ENCODE measurements at places on chromosomes 3 and 15. TPM values are rescaled to one million over a fixed set of nuclear protein-coding genes. Genes with fewer than 3 reads are reported as not detected.

Gene ANKRD34C
- polyA plus RNA-seq: not detected

Gene PPARG
- polyA plus RNA-seq: 2.8 TPM

Gene SNX22
- polyA plus RNA-seq: 1.1 TPM

Gene KLF13
- 37.0 TPM for polyA plus RNA-seq

Gene MASP1
- polyA plus RNA-seq: 9.6 TPM

Gene ISLR2
- 7.3 TPM for polyA plus RNA-seq

Gene LRRC2
- polyA plus RNA-seq: 5.2 TPM

Gene FSTL1
- polyA plus RNA-seq: 571 TPM

Gene TMIE
- polyA plus RNA-seq: 1.2 TPM

DNA sequence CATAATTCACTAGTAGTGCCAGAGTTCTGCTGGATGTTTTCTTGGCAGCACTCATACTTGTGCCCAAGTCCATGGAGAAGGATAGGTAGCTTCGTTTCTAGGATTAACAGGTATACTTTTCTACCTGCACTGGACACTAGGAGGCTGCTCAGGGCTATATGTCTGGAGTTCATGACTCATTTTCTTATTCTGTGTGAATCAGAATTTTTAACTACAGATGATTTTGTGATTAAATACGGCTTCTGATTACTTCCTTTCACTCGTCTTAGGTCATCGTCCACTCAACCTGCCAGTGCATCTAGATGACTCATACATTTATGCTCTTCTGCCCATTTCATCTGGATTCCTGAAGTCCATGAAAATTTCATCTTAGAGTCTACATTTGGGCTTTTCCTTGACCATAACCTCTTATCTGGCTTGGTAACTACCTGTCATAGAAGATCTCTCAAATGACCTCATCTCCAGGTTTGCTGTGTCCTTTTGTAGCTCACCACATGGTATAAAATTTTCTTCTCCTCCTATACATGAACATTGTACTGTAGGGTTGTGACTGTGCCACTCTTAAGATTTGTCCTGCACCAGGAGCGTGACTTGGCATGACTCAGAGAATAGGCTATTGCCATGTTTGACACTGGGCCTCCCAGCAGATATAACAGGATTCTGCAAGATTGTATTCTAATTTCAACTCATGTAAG is 66.7 kb upstream of the GCSAM start:
- no peak for DNase-seq

GRCh38 chr15:87522997-87523396 is 733.5 kb downstream of the NTRK3 start:
- no peak for DNase-seq

DNA sequence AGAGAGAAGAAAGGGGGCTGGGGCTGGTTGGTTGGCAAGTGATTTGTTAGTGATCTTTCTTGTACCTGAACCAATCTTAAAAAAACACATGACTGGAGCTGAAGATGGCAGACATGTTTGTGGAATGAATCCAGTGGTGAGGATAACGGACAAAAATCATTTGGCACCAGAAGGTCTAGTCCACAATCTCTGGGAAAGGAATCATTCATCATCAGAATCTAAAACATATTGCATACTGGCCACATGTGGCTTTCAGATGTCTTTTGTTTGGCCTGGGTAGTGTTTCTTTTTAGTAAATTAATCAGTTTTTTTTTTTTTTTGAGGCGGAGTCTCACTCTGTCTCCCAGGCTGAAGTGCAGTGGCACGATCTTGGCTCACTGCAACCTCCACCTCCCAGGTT is 5.0 kb downstream of the NEK11 start:
- DNase-seq: no peak

- DNase-seq: no peak
These were observed 2.6 kb upstream of the NSMCE3 start for GRCh38 chr15:29272219-29272618.

GRCh38 chr15:31465083-31465955 is 138.7 kb downstream of the KLF13 start:
- DNase-seq: no peak

- no peak for DNase-seq
These were observed 125.9 kb downstream of the SST start for GRCh38 chr3:187544326-187544725.

GRCh38 chr15:79130535-79131130 is 40.1 kb upstream of the RASGRF1 start:
- DNase-seq: no peak

GRCh38 chr3:188165596-188165995 is 11.6 kb downstream of the LPP start:
- no peak for DNase-seq

- DNase-seq: no peak
These were observed 11.2 kb downstream of the DLL4 start for GRCh38 chr15:40940296-40940801.

GRCh38 chr3:101069901-101070798 is 76.9 kb upstream of the ABI3BP start:
- no peak for DNase-seq

GRCh38 chr3:11810276-11810675 is 36.4 kb downstream of the TAMM41 start:
- no peak for DNase-seq

DNA sequence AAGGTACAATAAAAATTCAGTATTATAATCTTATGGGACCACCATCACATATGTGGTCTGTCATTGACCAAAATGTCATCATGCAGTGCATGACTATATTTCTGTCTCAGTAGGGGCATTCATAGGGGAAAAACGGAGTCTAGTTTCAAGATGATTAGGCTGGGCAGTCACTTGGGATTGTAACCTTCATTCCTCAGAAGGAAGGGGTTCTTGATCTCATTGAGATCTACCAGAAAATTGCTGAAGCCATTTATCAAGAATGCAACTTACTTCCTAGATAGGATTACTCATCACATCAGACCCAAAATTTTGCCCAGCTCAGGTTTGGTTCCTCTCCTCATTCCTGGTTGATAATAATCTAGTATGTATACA is 37.3 kb downstream of the BTD start:
- no peak for DNase-seq

DNA sequence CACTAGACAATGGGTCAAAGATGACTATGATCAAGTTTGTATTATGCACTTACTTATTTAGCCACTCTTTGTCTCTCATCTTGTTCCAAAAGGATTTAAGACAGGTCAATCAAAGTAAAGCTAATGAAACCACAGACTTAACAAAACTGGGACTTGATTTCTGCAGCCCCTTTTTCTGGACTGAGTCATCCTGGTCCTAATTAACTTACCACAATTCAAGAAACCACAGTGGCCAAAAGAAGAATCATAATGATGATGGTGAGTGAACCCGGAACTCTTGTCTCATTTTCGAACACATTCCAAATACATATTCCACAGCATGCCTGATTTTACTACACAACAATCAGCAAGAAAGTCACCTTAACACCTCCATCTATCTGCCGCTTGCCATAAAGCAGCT is 1333.0 kb downstream of the ROBO1 start:
- no peak for DNase-seq

- DNase-seq: no peak
These were observed 14.8 kb downstream of the EEFSEC start for GRCh38 chr3:128167973-128168674.

DNA sequence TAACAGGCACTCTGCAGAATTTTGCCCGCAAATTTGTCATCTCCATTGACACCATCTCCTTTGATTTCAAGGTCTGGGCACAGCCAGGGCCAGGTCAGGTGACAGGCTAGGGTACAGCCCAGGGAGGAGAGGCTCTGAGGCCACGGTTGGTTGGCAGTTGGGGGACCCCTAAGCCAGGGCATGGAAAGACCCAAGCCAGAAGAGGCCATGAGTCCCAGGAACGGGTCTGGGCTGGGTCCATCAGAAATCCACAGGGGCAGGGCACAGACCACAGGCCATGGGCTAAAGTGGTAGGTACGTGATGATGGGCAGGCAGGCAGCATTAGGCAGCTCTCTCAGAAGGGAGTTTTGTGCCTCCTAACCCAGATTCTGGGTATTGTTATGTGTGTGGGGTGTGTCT is 45.8 kb downstream of the SEMA3G start:
- no peak for DNase-seq

DNA sequence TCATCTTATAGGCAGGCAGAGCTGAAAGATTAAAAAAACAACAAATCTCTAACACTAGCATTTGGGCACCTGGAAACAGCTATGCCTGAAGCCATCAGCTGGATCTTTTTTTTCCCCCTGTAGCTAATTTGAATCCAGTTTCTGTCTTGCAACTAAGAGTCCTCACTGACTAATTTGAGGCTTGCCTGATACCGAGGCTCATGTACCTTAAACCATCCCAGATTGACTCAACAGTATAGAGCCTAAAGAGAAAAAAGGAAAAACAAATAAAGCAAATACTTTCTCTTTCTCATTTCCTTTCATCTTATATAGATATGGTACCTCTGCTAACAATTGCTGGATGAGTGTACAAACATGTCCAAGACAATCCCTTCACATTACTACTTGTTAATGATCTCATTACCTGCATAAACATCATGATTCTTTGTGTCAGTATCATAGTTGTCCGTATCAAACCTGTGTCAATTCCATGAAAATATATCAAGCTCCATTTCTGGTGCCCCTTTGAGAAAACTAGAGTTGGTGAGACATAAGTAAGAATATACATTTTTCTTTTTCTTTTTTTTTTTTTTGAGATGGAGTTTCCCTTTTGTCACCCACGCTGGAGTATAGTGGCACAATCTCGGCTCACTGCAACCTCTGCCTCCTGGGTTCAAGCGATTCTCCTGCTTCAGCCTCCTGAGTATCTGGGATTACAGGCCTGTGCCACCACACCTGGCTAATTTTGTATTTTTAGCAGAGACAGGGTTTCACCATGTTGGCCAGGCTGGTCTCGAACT is 43.1 kb downstream of the BHLHE40 start:
- DNase-seq: no peak

DNA sequence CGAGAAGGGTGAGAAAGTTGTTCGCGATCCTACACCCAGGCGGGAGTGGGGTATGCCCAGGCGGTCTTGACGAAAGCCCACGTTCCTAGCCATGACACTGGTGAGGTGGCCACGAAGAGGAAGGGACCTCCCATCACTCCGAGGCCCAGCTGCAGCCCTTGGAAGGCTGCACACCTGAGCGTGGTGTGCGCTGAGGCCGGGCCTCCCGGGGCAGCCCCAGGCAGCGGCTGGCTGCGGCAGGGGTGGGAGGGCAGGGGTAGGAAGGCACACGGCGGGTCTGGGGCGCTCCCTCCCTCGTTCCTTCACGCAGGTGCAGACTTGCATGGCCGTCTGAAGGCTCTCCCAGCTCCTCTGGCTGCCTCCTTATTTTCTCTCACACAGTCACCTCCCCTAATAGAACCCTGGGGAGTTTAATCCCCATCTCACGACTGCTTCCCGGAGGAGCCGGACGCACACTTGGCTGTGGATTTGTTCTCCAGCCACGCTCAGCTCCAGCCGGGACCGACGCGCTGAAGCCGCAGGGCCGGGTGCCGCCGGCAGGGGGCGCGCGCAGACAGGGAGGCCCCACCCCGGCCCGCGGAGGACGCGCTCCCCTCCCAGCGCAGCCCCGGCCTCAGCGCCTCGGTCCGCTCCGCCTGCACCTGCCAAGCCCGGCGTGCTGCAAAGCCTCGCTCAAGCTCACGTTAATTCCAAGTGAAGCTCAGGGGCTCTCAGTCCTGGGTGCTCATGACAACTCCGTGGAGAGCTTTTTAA is 37.8 kb upstream of the MUC4 start:
- no peak for DNase-seq

DNA sequence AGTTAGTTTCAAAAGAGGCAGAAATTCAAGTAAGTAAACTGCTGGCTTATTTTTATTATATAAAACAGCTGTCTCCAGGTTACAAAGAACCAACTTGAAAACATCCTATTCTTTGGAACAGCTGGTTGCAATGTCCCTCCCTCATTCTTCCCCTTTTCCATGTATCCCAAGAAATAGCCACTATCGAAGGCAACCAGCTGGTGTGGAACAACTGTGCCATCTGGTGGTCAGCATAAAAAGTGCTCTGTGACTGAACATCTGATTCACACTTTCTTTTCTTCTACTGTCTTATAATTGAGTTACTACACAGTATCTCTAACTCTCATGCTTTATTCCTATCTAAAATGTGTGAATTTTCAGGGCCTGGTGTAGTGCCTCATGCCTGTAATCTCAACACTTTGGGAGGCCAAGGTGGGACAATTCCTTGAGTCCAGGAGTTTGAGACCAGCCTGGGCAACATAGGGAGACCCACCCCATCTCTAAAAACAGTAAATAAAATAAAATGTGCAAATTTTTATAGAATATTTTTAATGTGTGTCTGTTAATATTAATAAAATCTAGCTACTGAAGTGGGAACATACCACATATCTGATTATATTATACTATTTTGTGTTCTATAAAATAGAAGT is 9.6 kb downstream of the OSBPL11 start:
- DNase-seq: peak; percentile 68

DNA sequence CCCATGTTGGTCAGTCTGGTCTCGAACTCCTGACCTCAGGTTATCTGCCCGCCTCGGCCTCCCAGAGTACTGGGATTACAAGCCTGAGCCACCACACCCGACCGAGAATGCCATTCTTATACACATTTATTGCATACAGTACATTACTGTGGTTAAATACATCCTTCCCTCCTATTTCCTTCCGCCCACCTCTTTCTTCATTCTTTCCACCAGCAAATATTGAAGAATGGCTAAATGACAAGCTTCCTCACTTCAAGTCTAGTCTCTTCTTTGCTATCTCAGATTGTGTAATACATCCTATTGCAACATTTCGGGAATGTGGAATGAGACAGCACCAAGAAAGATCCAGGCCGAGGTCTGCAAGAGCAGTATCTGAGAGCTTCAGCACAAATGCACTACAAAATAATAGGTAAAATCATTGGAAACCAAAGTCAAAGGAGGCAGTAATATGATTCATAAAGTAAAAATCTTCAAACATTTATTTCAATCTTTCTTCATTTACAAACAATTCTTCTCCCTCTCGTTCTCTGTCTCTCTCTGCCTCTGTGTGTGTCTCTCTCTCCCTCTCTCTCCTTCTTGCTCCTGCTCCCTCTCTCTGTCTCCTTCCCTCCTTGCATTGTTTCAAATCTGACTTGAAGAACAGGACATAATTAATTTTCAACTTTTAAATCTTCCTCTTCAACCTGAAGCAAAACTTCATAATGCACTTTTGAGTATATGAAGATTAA is 94.7 kb upstream of the TGFBR2 start:
- no peak for DNase-seq

DNA sequence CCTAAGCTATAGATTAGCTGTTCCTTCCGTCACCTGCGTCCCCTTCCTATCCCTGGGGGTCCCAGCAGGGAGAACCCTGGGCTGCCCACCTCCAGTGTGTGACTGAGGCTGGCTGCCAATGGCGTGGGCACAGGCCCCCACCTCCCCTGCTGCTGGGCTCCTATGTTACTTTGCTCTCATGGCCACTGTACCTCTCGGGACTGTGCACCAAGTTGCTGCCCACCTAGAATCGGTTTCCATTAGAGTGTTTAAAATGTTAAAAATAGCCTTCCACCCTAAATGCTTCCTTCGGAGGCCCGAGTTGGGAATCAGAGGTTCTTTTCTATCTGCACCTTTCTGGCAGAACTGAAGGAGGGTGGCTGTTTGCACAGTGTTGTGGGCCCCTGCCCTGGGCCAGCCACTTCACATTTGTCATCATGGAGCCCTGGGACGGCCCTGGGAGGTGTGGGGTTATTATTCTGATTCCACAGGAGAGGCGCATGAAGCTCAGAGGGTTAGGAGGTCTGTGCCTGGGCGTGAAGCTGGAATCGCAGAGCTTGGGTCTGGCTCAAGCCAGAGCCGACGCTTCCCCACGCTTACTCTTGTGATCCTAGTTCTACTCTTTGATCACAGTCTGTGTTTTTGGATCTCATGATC is 29.1 kb downstream of the IRAK2 start:
- DNase-seq: no peak

- no peak for DNase-seq
These were observed 32.9 kb downstream of the CHP1 start for GRCh38 chr15:41263891-41264351.

GRCh38 chr3:74523811-74524210 is 90.6 kb downstream of the CNTN3 start:
- no peak for DNase-seq

GRCh38 chr3:181728470-181729340 is 17.0 kb downstream of the SOX2 start:
- no peak for DNase-seq
